GM12891 (cell line): ENCODE measurements at places on chromosomes 6 and 20.

DNA sequence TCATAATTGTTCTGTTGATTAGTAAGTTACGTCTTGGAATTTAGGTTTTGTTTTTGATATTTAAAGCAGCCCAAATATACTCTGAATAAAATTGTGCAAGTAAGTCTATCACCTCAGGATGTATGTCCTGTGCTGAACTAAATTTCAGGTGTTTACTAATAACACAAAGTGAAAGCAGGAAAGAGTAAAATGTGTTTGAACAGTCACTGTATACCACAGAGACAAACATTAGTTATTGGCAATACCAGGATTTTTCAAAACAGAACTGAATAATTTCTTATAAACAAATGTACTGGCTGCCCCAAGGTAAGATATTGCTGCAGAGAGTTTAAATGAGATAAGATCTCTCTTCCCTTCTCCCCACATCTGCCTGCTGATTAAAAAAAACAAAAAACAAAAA is 404.7 kb upstream of the RUNX2 start:
- DNase-seq, result no peak

DNA sequence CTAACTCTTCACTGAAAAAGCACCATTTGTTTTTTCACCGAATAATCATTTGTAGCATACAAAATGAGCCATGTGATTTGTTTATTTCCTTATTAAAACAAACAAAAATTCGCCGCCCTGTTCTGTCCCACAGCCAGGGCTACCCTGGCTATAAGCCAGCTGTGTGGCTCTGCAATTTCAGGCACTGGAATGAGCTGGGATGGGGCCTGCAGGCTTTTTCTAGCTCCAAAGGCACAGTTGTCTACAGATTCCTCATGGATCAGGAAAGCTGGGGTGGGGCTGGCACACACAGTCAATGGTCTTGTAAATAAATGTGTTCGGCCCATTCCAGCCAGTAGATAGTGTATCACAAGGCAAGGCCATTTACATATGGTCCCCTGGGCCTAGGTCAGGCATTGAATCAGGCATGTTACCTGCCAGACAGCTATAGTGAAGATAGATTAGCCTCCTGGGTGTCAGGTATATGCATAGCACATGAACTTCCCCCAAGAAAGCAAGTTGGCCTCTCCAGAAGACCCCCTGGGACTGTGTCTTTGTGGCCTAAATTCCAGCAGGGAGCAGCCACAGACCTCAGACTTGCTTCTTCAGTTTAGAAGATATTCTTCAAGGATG is 608.9 kb downstream of the MAFB start:
- DNase-seq, result no peak

GRCh38 chr6:112058243-112059032 is 4.5 kb downstream of the CCN6 start:
- DNase-seq, result no peak

DNA sequence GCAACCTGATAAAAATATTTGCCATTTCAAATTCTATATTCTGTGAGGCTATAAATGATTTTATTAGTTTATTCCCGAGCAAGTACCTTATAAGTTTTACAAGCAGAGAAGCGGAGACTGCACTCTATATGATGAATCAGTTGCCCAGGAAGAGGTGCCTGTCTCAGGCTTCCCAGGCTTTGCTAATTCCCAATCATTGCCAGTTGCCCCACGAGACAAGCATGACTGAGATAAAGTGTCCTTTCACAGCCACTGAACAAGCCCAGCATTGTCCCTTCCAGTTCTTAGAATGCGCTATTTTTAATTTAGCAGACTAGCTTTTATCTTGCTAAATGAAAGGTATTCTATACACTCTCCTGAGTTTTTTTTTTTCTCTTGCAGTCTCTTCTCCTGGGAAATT is 260.7 kb downstream of the ALDH8A1 start:
- DNase-seq, result no peak

GRCh38 chr6:195861-196360 is 96.4 kb upstream of the DUSP22 start:
- no peak for DNase-seq

- DNase-seq, result no peak
Measured at GRCh38 chr20:59845472-59845871, 88.0 kb downstream of the SYCP2 start.

GRCh38 chr6:168501561-168501960 is 60.6 kb downstream of the SMOC2 start:
- DNase-seq, result no peak

GRCh38 chr6:20186981-20187380 is 25.3 kb downstream of the MBOAT1 start:
- DNase-seq, result no peak

DNA sequence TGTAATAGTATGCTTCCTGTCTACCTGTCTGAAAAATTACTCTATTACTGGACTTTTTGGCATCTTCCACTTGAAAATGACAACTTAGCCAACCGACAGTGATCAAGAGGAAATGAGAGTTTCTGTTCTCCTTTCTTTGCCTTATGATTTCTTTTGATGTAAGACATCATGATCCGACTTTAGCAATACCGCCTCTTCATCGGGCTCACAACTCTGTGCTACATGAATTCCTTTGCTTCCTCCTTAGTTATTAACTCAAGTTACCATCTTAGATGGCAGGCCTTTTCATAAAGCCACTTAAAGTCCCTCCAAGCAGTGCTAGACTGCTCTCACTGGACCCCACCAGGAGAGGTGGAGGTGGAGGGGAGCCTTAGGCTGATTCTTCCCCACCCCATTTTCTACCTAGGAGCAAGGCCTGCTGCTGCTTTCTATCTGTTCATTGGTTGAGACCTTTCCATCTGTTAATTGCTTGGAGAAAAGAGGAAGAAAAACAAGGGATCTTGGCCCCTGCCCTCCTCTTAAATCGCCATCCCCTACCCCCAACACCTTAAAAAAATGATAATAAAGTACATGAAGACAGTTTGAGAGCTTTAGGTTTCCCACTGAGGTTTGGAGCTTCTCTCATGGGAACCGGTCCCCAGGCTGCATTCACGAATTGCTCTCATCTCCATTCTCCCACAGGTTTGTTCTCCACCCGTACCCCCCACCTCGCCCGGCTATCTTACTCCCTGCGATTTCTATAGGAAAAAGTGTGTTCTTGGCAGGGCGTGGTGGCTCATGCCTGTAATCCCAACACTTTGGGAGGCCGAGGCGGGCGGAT is 21.6 kb upstream of the MCM3 start:
- no peak for DNase-seq

DNA sequence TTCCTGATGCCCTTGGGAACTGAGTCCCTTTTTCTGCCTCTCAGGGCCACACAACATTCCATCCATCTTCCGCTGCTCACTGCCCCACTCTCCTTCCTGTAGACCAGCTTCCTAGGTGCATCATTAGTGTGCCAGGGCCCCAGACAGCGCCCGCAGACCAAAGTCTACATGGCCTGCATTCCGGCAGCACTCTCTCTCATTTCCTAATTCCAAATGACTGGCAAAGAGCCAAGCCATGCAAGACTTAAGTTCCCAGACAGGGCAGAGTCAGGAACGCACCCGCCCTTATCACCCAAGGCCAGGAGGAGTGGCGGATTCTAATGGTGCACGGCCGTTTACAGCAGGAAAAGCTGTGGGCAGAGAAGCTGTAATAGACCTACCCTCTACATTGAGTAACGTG is 159.8 kb upstream of the ARID1B start:
- DNase-seq, result no peak

GRCh38 chr6:145428706-145429105 is 306.6 kb downstream of the EPM2A start:
- no peak for DNase-seq

- DNase-seq, result no peak
Measured at GRCh38 chr6:144575327-144575726, 290.2 kb downstream of the UTRN start.

GRCh38 chr20:13029687-13030375 is 21.1 kb downstream of the SPTLC3 start:
- DNase-seq, result no peak

GRCh38 chr6:101090281-101090680 is 209.2 kb upstream of the ASCC3 start:
- no peak for DNase-seq

GRCh38 chr20:33084722-33085121 is 5.3 kb downstream of the BPIFB4 start:
- DNase-seq, result no peak

DNA sequence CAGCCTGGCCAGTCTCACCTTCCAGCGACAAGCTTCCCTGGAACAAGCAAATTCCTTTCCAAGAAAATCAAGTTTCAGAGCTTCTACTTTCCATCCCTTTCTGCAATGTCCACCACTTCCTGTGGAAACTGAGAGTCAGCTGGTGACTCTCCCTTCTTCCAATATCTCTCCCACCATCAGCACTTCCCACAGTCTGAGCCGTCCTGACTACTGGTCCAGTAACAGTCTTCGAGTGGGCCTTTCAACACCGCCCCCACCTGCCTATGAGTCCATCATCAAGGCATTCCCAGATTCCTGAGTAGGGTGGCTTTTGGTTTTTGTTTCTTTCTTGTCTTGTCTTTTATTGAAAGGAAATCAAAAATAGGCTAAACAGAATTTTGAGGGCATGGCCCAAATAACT is 24.3 kb downstream of the MYCT1 start:
- no peak for DNase-seq

DNA sequence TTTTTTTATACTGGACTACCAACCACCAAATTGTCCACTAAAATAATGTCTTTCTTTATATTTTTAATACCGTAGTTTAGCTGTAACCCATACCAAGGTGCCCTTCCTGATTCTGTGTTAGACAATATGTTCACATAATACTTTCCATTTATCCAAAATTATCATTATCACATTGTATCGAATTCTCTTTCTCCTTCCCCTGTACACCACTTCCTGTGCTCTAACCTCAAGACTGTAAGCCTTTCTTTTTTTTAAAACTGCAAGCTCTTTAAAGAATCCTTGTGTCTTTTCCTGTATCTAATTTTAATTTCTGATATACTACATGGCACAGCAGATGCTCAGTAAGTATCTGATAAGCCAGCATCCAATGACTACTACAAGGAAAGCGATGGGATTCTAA is 917.5 kb downstream of the EYS start:
- DNase-seq, result no peak

DNA sequence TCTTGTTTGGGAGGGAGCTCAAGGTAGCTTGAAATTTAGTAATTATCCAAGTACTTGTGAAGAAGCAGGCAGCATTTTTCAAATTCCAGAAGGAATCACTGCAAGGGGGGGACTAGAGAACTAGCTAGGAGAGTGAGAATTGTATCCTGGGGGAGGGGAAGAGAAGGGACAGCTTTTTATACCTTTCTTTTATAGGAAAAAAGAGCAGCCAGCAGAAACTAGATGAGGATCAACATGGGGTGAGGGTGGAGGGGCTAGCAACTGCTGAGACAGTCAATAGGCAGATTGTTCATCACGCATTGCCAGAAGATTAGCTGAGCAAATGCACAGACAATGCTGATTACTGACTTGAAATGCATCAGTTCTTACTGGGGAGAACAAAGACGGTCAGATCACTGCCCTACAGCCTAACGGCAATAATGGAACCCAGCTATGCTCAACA is 514.3 kb upstream of the CITED2 start:
- DNase-seq, result no peak
